ENCODE measurements at places on chromosomes 3 and 15.

GRCh38 chr3:194084284-194084683 is 51.7 kb upstream of the HES1 start:
- no peak for DNase-seq

DNA sequence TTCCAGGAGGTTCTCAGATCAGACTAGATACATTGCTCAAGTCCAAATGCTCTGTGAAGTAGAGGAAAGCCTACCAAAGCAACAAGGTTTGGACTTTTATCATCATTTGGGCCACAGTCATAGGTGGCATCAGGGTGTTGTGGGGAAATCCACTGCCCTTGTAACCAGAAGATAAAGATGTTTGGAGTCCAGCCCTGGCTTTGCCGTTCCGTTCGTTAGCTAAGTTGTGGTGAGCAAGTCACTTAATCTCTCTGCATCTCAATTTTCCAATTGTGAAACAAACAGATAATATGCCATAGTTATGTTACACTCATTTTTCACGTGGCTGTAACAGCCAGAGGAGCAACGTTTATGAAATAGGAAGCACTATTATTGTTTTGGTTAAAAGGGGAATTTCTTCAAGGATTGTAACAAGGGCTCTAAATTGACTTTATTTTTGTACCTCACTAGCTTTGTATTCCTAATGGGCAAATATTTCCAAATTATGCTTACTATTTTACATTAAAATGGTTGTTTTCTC is 125.6 kb downstream of the CD47 start:
- no peak for DNase-seq

GRCh38 chr3:99562990-99563607 is 75.3 kb upstream of the COL8A1 start:
- no peak for DNase-seq

- DNase-seq, result no peak
Observed at GRCh38 chr3:135758961-135759360, 206.6 kb upstream of the PPP2R3A start.

DNA sequence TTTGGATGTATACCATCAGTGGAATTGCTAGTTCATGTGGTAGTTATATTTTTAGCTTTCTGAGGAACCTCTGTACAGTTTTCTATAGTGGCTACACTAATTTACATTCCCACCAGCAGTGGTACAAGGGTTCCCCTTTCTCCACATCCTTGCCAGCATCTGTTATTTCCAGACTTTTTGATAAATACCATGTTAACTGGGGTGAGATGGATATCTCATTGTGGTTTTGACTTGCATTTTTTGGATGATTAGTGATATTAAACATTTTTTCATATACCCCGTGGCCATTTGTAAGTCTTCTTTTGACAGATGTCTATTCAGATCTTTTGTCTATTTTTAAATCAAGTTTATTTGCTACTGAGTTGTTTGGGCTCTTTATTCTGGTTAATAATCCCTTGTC is 455.6 kb upstream of the RARB start:
- no peak for DNase-seq

DNA sequence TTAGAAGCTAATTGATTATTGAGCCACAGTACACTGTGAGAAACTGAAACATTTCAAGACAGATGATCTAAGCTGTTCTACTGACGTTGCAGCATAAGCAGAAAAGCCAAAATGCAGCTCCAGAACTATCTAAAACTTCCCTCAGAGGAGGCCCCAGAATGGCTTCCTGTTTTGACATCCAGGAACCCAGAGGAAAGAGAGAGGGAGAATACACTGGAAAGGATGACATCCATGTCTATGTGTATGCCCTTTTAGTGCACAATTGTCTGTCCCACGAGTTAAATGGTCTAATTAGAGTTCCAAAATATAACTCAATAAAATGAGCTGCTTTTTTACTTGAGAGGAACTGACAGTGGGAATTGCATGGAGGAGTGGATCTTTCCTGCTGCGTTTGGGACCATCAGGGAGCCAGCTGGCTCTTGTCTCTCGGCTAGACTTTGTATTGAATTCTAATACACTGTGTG is 688.1 kb downstream of the ZNF385D start:
- DNase-seq, result no peak

DNA sequence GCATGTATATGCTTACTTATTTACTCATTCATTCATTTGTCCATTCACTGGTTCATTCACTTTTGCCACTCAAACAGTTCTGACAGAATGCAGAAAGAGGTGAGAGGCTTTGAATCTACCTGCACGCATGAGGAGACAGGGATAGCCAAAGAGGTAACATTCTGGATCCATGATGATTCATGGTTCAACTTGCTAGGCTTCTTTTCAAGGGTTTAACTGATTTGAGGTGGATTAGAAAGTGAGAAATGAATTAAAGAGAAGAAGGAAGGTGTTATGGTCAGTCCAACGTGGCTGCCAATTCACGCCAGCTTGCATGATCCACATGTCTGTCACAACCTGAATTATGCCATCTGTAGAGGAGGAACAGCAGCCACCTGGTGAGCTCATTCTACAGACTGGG is 260.6 kb downstream of the ARRDC4 start:
- DNase-seq, result no peak

DNA sequence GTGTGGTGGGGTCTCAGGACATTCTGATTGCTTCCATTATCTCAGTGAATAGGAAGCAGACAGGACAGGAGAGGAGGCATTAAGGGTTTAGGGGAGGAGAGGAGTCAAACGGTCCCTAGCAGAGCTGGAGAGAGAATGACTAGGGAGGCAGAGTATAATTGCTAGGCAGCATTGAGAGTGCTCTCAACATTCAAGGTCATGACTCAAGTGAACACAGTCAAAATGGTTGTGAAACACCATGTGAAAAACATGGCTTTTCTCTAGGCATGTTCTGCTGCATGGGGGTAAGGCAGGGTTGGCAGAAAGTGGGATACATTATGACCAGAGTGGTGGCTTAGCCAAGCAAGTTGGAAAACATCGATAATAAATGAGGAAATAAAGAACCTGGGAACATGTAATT is 19.5 kb upstream of the HRH1 start:
- no peak for DNase-seq

DNA sequence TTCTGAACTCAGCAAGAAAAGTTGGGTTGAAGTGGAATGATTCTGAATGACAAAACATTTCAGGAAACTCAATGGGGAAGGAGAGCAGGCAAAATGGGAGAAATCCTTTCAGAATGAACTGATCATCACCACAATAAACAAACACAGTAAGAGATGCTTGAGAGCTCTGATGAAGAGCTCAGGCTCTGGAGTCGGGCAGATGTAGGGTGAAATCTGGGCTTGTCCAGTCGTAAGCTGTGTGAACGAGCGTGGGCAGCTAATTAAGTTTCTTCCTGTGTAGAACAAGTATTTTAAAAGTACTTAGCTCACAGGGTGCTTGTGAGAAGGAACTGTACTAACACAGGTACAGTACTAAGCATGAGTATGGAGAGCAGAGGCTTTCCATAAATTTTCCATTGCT is 406.2 kb downstream of the FOXP1 start:
- DNase-seq, result no peak

DNA sequence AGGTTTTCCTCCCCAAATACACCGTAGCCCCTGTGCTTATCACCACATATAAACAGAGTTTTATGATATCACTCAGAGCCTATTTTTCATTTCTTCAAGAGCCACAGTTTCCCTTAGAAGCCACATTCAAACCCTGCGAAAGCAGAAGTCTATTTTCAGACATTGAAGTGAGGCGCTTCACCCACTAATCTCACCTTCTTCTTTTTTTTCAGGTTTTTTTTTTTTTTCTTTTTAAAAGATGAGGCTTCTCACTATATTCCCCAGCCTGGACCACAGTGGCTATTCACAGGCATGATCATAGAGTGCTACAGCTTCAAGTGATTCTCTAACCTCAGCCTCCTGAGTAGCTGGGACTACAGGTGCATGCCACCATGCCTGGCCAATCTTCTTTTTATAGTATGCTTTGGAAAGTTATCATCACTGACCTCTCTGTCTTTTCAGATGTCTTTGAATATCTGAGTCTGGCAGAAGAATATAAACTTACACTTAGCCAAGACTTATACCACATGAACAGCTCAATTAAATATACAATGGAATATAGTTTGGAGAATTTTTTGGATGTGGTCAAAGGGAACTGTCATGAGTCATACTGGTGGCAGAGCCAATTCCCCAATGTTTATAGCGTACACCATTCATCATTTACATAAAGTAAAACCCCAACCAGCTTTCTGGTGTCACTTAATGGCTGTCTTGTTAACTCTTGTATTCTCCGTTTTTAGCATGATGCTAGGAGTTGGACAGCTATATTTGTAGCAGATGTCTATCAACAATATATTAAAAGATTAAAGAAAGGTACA is 59.7 kb upstream of the CCDC50 start:
- no peak for DNase-seq

DNA sequence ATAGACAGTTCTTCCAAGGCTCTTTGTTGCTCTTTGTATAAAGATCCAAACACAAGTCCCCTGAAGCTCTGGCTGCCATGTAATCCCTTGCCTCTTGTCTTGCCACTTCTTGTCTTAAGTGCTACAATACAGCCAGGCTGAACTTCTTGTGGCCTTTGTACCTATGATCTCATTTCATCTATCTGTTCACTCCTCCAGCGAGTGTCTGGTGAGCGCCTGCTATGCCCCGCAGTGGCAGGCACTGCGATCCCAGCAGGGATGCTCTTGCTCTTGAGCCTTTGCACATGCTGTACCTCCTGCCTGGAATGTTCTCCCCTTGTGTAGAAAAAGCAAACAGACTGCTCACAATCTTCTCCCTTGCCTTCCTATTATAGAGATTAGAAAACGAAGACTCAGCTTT is 81.9 kb upstream of the ADPGK start:
- no peak for DNase-seq

DNA sequence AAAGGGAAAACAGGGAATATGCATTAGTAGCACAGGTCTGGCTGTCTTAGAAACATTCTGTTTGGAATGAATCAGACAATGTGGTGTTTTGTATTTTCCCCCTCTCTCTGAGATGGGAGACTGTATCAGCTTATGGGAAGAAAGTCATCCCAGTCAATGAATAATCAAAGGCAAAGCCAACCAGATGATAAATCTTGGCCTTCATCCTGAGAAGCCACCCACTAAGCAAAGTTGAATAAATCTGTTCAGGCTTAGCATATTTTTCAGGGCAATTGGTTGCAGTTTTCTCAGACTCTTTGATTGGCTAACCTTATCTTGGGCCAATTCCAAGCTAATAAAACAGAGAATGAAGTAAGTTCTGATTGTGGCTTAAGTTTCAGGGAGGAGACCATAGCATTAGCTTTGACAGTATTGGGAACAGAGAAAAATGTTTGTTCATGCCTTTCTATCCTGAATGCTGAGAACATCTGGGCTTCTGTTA is 63.6 kb upstream of the ARL8B start:
- DNase-seq, result no peak

DNA sequence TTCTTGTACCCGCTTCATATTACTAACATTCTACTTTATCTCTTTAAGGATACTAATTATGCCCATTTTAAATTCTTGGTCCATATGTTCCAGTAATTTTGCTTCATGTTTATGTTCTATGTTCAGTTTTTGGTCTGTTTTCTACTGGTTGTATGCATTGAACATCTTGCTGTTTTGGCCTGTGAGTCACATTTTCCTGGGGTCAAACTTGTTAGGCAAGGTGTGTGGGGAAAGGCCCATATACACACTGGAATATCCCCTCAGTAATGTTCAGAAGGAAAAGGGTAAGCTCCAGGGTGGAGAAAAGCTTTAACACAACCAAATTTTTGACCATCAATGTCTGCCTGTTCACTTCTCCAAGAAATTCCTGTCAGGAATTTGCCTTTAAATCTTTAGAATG is 337.7 kb downstream of the SLC9A9 start:
- DNase-seq, result no peak

DNA sequence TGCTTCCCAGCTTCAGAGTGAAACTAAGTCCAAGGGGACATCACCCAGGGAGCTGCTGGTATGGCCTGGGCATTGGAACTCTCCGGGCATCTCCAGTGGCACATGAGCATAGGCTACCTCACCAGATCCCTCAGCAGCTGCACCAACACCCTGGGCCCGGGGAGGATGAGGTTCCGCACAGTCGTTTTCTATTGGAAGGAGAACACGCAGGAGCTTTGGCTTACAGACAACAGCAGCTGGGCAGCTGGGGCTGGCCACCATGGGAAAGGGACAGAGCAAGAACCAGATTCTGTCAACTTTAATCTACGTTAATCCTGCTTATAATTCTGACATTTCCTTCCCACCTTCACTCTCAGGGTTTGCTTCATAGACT is 65.5 kb downstream of the MYO1E start:
- no peak for DNase-seq

DNA sequence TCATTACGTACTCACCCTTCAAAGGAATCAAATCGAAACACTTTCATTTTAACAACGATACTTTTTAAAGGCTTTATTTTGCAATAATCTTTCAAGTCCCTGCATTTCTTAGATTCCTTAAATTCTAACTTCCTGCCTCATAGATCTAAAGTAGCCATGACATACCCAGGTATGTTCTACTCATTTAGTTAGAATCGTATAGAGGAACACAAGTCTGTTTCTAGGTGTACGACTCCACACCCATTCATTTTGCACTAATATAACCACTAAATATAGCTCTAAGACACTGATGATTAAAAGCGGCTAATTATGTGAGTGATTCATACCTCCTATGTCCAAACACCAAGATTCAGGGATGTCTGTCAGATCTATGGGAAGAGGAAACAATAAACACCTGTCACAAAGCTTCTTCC is 1.3 kb downstream of the ATP13A3 start:
- DNase-seq, result no peak

- no peak for DNase-seq
Observed at GRCh38 chr15:55197362-55197705, 593 bp upstream of the RSL24D1 start.

- DNase-seq, result no peak
Observed at GRCh38 chr3:106255870-106256248, 387.0 kb upstream of the CBLB start.

DNA sequence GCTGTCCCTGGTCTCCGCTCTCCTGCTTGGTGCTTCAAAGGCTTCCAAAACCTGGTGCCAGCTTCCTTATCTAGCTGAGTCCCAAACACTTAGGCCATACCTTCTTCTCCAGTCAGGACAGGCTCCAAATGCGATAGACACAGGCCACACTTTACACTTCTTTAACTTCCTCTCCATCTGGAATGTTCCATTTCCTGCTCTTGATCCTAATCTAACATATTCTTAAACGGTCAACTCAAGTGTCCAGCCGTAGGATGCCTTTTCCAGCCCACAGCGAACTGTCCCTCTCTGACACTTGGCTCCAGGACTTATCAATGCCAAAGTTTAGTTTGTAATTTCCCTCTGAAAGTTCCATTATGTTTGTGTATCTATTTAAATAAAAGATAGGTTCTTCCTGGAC is 19.2 kb upstream of the PLA2G4F start:
- no peak for DNase-seq

GRCh38 chr3:175274474-175275218 is 415.5 kb downstream of the NAALADL2 start:
- DNase-seq, result no peak

DNA sequence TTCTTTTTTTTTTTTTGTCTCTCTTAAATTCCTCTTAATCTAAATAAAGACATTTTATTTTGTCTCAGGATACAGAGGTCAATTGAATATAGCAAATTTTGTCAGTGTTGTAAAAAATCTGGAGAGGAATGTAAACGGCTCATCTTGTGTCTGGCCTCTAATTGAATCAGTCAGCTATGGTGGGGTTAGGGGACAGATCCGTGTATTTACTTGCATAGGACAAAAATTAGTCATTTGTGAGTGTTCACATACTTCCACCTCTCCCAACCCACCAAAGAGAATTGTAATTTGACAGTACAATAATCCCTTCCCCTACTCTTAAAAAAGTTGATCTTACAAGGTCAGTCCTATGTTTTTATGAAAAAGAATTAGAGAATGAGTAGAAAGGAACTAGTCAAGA is 18.3 kb downstream of the PPARG start:
- DNase-seq, result no peak

- DNase-seq, result no peak
Observed at GRCh38 chr15:96720251-96720650, 389.8 kb downstream of the NR2F2 start.

All from breast epithelium (tissue), 4 donors.